ENCODE measurements at places on chromosomes 3 and 15. TPM values are rescaled to one million over a fixed set of nuclear protein-coding genes. Genes with fewer than 3 reads are reported as not detected.
A peak's percentile ranks its signal among the peaks of the same experiment; 100 is the strongest.

GRCh38 chr3:30607032-30607833 lies 832 bp downstream of the TGFBR2 start:
- H3K4me1 ChIP-seq, result peaks cover 9% of the 10 kb centered on the region
- H3K27ac ChIP-seq, result peak overlapping the region; percentile 93
- peaks cover 17% of the 10 kb centered on the region for H3K27me3 ChIP-seq
- no peaks in the 10 kb centered on the region for H3K36me3 ChIP-seq
- peak; percentile 17 for DNase-seq
- peak overlapping the region; percentile 75 for H3K4me3 ChIP-seq

GRCh38 chr3:118540826-118541225 lies 493.8 kb downstream of the IGSF11 start:
- H3K36me3 ChIP-seq, result no peaks in the 10 kb centered on the region
- H3K4me1 ChIP-seq, result no peaks in the 10 kb centered on the region
- H3K27me3 ChIP-seq, result no peaks in the 10 kb centered on the region
- no peak for DNase-seq
- no peak overlapping the region for H3K4me3 ChIP-seq

The PIERCE2 gene
- 3.9 TPM for total RNA-seq

DNA sequence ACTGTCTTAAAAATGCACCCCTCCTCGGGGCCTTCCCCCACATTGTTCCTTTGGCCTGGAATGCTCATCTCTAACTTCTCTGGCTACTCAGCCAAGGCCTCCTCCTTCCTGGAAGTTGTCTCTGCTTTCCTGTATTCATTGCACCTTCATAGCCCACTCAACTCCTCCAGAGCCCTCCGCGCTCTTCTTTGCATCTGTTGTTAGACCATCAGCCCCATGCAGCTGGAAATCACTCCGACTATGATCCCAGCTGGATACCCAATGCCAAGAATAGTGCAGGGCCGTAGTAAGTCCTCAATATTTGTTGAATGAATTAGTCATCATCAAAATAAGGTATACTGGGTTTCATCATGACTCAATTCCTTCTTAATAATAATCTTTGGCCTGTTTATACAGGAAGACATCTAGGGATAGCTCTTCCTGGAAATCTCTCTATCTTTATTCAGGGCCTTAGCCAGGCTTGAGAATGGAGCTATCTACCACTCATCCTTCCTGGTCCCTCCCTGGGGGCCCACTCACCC lies 112.7 kb downstream of the SYNPR start:
- no peaks in the 10 kb centered on the region for H3K27me3 ChIP-seq
- H3K4me1 ChIP-seq, result no peaks in the 10 kb centered on the region
- no peak overlapping the region for H3K27ac ChIP-seq
- no peak overlapping the region for H3K4me3 ChIP-seq
- DNase-seq, result no peak

DNA sequence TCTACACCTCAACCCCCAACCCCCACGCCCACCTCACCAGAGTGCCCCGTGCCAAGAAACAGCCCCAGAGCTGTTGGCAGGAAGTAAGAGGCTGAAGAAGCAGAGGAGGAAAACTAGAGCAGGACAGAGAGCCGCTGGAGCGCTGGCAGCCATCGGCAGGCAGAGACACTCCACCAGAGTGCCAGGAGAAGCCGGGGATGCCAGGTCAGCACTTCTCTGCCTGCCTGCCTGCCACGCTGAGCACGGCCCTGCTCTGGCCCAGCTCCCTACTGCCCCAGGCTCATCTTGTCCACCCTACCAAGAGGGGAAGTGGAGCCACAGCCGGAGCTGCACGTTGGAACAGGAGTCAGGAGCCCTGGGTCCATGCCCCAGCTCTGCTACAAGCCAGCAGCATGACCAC lies 29.7 kb downstream of the CACNA2D2 start:
- no peaks in the 10 kb centered on the region for H3K27me3 ChIP-seq
- H3K4me1 ChIP-seq, result peaks cover 33% of the 10 kb centered on the region
- peaks cover 43% of the 10 kb centered on the region for H3K36me3 ChIP-seq
- DNase-seq, result no peak
- H3K4me3 ChIP-seq, result no peak overlapping the region

DNA sequence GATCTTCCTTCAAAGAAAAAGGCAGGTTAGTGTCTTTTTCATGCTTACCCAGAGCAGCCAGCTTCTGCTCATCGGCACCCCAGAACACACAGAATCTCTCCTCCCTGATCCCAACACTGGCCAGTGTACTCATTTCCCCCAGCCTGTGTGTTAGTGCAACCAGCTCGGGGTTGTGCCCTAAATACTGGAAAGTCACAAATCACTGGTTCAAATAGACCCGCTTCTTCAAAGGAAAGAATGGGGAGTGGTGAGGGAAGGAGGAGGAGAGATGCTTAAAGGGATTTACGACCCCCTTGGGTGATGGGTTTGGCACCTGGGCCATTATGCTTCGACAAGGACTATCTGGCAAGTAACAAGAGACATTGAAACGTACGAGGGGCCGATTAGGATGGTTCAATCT lies 114.0 kb downstream of the FOXB1 start:
- H3K27ac ChIP-seq, result peak overlapping the region; percentile 16
- peaks cover 6% of the 10 kb centered on the region for H3K4me1 ChIP-seq
- H3K27me3 ChIP-seq, result peaks cover 3% of the 10 kb centered on the region
- DNase-seq, result peak; percentile 19
- H3K36me3 ChIP-seq, result no peaks in the 10 kb centered on the region

- H3K4me3 ChIP-seq, result no peak overlapping the region
- no peaks in the 10 kb centered on the region for H3K36me3 ChIP-seq
- no peaks in the 10 kb centered on the region for H3K4me1 ChIP-seq
- no peaks in the 10 kb centered on the region for H3K27me3 ChIP-seq
- DNase-seq, result no peak
Measured at GRCh38 chr3:30307372-30307950, 298.9 kb upstream of the TGFBR2 start.

The GXYLT2 gene
- 26.4 TPM for total RNA-seq

The CKMT1B gene
- total RNA-seq, result 12.8 TPM

The EPHB3 gene
- total RNA-seq, result 9.3 TPM

The NMNAT3 gene
- 8.0 TPM for total RNA-seq

DNA sequence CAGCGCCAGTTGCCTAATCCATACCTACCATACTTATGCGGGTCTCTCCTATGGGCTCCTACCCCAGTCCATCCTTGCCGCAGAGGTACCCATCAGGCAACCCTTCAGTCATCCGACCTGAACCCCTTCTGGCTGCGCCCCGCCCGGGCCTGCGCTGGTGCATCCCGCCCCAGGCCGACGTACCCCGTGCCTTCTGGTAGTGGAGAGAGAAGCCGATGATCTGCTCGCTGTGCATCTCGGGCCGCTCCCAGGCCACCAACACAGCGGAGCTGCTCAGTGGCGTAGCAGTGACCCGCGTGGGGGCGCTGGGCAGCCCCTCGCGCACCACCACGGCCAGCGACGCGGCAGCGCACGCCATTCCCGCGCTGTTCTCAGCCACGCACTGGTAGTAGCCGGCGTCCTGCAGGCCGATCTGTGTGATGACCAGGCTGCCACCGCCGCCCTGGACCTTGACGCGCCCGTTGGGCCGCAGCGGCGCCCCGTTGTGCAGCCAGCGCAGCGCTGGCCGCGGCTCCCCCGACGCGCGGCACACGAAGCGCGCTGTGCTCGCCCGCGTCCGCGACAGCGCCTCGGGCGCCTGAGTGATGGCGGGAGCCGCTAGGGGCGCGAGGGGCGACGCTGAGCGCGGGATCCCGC lies 17.9 kb upstream of the IGDCC3 start:
- peaks cover 16% of the 10 kb centered on the region for H3K4me1 ChIP-seq
- H3K4me3 ChIP-seq, result no peak overlapping the region
- no peak overlapping the region for H3K27ac ChIP-seq

GRCh38 chr15:82143390-82144385 lies 97.9 kb upstream of the MEX3B start:
- no peak for DNase-seq
- H3K4me3 ChIP-seq, result no peak overlapping the region
- H3K4me1 ChIP-seq, result no peaks in the 10 kb centered on the region
- no peaks in the 10 kb centered on the region for H3K27me3 ChIP-seq
- H3K36me3 ChIP-seq, result peaks cover 4% of the 10 kb centered on the region

DNA sequence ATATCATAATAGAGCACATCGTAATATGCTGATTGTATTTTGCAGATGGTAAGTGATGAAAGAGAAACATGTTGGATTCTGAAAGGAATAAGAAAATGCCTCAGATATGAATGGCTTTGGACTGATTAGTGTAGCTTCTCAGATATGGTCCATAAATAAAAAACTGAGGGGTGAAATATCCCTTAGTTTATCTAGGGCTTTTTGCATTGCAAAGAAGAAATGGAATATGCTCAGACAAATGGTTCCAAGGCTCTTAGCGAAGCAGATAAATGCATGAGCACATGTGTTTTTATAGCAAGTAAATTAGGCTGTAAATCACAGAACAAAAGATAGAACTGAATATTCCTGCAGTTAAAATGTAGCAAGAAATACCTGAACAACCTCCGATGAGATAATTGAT lies 820.9 kb upstream of the GRM7 start:
- no peaks in the 10 kb centered on the region for H3K27me3 ChIP-seq
- no peaks in the 10 kb centered on the region for H3K36me3 ChIP-seq
- no peak overlapping the region for H3K4me3 ChIP-seq
- no peak overlapping the region for H3K27ac ChIP-seq
- DNase-seq, result peak; percentile 46

DNA sequence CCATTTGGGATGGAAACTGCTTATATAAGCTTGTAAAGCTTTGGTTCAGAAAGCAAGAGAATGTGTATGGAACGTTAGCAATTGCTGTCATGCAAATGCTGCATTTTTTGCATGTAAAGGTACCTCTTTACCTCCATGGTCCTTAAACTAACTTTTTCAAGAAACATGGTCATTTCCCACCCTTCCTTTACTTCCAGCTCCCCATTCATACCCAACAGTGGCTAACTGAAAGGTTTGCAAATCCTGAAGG lies 84.3 kb downstream of the SMAD3 start:
- H3K36me3 ChIP-seq, result no peaks in the 10 kb centered on the region
- H3K4me1 ChIP-seq, result peaks cover 41% of the 10 kb centered on the region
- H3K27me3 ChIP-seq, result no peaks in the 10 kb centered on the region
- no peak overlapping the region for H3K27ac ChIP-seq

The DNAJA4 gene
- 62.1 TPM for total RNA-seq

GRCh38 chr15:41079717-41080116 lies 36.4 kb downstream of the INO80 start:
- H3K4me3 ChIP-seq, result no peak overlapping the region
- no peaks in the 10 kb centered on the region for H3K4me1 ChIP-seq
- DNase-seq, result no peak
- H3K36me3 ChIP-seq, result peaks cover 79% of the 10 kb centered on the region

DNA sequence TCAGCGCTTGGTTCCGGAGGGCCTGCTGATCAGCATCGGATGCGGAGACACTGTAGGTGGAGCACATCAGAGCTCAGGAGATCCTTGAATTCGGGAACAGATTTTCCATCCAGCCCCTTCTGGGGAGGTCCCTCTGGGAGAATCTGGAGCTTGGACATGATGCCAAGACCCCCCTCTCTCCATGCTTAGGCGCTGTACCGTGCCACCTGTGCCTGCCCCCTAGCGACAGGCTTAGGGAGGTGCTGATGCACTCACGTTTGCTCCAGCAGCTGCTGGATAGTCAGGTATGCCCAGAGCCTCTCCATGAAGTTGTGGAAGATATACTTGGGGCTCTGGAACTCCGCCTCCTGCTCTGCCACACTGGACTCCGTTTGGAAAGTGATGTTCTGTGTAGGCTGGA lies 9.7 kb downstream of the ITIH4 start:
- DNase-seq, result no peak
- H3K4me1 ChIP-seq, result peaks cover 3% of the 10 kb centered on the region
- peaks cover 66% of the 10 kb centered on the region for H3K36me3 ChIP-seq
- H3K4me3 ChIP-seq, result no peak overlapping the region

The BNC1 gene
- 0.69 TPM for total RNA-seq
